Activated naive CD4-positive, alpha-beta T cell treated with anti-CD3 and anti-CD28 coated beads, Interleukin-2, amount 10 ng/mL, durations not matched to agents 7 days and 5 days (primary cell): ENCODE measurements at places on chromosomes 3 and 15.

GRCh38 chr15:101320501-101321052, 25.5 kb upstream of the SNRPA1 start:
- DNase-seq, result peak; percentile 83

DNA sequence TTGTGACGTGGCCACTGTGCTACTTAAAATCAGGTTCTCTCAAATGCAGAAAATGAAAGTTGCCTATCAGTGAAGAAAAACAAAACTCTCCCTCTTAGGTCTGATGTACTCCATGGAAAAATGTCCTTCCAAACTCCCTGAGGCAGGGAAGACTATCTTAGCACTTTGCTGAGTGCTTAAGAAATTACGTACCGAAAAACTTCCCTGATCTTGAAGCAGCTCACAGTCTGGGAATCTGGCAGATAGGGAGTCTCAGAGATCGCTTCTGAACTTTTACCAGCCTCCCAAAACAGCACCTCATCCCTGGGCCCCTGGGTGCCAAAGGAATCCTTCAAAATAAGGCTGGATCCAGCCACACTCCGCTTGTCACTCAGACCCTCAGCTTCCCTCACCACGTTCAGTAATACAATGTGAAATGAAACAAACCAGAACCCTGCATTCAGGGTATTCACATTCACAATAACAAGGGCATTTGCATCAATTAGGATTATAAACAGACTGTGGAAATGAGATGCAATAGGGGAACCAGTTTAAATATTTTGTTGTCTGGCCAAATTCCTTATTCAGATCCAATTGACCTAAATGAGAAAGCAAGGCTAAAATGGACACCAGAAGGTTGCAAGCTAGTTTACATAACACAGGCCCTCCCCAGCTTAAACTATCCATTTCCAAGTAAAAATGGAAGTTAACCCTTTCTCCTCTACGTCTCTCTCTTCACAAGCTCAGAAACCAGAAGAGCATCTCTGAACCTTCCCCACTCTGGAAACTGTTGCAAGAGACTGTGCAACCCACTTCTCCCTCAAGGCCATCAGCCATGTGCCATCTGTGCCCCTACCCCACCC, 20.9 kb downstream of the OSBPL10 start:
- no peak for DNase-seq

DNA sequence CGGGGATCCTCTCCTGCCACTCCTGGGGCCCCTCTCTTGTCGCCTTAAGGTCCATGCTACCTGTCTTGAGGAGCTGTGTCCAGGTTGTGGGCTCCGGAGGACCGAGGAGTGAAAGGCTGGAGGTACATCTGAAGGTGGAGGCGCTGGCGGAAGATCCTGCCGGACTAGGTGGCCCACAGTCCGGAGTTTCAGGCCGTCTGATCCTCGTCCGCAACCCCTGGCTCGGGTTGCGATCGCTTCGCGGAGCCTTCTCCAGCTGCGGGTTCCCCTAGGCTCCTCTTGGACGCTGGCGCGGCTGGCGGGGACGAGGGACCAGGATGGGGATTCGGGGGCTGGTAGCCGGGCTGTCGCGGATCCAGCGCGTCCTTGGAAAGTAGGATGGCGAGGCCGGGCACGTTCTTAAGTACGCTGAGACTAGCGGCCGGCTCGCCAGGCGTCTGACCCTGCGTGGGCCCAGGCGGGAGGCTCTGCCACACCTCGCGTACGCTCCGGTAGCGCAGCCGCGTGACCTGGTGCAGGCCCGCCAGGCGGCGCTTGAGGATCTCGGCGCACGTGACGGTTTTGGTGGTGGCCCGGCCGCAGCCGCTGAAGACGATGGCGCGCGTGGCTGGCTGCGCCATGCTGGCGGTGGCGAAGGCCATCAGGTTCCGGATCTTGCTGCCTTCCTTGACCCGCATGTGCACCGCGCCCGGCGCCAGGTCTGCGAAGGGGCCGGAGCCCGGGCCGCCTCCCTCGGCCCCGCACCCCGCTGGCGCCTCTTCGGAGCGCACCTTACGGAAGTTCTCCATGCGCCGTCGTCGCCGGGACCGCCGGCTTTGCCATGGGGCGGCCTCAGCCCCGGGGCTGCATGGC, 550 bp downstream of the RPP25 start:
- DNase-seq, result peak; percentile 78

GRCh38 chr15:52856286-52856685, 66.2 kb upstream of the ONECUT1 start:
- no peak for DNase-seq

DNA sequence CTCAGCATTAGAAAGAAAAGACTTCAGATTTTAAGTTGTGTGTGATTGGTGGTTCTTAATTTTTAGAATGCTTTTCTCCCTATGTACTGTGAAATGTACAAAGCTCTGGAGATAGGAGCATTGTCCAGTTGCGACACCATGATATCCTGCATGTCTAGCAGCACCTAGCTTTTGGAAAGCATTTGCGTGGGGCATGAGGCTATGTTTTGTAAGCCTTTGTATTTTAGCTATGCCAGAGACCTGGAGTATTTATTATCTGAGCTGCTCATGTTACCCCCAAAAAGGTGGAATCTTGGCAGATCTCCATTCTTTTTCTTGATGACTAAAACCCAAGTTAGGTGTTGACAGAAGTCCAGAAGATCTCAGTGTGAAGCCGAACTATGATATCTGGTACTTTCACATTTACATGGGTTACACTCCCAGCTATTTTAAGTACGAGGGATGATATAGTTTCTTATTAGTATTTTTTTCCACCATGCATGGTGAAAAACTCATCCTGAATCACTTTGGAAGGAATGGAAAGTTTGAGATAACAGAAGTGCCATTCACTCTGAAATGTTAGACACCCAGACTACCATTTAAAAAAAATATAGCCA, 126.7 kb upstream of the SAMMSON start:
- DNase-seq, result no peak

DNA sequence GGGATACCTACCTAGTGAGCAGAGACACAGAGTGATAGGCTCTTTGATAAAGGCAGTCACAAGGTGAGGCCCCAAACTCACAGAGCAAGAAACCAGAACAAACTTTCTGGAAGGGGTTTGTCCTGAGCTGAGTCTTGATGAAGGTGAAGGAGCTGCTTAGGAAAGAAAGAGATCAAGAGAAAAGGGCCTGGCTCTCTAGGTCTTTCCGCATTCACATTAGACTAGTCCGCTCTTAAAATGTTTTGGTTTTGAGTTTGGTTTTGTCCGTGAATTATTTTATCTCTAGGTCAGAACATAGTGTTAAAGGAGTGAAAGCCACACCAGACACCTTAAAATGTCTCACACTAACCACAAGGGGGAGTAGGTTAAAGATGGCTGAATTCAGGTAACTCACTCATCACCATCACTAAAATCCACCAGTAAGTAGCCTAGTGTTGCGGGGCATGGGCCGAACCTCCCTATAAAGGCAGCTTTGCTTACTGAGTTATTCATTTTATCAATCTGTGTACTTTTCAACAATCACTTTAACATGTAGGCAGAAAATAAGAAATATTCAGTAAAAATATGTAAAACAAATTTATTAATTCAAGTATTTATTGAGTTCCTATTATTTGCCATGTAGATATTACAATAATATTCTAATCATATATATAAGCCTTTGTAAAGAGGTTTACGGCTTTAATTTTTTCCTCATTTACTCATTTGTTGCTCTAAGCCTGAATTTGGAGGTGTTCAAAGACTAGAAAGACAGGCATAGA, 121.5 kb upstream of the TSC22D2 start:
- DNase-seq, result no peak

DNA sequence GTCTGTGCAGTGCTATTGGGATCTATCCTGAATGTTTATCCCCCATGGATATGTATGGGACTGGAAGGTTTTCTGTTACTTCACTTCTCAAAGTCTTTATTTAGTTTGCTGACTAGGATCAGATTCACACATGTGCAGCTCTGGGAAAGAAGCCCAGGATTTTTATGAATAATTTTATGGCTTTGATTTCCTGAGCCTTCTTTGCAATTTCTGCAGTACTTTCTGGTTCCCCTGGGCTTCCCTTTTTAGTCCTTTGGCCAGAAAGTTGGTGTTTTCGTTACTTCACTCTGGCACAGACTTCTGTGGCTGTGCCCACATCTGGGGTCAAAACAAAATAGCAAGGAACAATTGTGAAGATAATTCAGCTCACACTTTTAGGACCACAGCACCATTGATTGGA, 721.0 kb downstream of the OTOL1 start:
- no peak for DNase-seq

GRCh38 chr3:180619723-180620122, 17.8 kb downstream of the TTC14 start:
- no peak for DNase-seq

- no peak for DNase-seq
These were observed 174.6 kb downstream of the KLHL25 start for GRCh38 chr15:85619992-85620689.

DNA sequence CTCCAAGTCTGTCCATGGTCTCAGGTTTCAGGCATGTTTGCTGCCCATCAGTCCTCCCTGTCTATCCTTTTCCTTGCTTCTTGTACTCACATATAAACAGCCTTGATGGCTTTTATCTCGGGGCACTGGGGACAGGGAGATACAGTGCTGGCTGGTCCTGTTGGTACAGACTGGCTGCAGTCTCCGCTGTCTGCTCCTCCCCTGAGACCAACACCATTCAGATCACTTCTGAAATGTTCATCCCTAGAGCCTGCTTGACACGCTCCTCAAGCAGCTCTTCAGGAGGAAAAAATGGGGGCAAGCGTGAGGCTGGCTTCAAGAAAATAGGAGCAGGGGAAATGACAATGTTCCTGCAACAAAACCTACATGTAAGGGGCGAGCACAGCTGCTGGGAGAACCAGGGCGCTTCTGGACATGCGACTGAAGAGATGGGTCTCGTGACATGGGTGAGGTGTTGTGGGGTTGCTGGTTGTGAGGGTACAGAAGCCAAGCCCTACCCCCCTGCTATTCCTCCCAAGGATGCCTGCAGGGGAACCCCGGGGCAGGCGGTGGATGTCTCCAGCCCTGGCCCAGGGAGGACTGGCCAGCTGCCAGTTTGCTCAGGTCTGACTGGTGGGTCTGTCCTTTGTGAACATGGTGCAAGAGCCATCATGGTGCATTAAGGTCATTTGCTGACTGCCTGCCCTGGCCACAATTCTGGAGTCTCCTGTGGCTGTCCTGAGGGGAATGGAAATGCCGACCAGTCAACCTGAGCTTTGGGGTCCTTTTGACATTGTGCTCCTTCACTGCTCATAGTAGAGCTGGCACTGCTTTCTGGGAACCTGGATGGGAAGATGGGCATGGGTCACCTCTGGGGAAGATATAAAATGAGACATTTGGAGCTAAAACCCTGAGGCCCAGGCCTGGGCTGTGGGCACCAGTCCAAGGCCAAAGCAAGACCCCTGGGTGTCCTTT, 40.1 kb downstream of the KY start:
- DNase-seq, result no peak

- no peak for DNase-seq
These were observed 5.3 kb upstream of the NRROS start for GRCh38 chr3:196634224-196634623.

DNA sequence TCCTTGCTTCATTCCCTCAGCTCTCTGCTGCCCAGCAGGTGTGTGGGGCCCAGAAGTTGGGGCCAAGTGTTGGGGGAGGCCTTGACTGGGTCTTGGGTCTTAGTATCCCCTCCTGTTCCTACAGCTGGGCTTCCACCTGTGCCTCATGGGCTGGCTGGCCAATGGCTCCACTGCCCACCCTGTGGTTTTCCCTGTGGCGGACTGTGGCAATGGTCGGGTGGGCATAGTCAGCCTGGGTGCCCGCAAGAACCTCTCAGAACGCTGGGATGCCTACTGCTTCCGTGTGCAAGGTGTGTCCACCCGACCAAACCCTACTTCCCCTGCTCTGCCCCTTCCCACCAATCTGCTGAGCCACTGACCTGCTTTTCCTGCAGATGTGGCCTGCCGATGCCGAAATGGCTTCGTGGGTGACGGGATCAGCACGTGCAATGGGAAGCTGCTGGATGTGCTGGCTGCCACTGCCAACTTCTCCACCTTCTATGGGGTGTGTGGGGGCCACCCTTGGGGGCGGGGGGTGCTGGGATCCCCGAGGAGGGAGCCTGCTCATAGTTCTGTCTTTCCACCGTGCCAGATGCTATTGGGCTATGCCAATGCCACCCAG, 10.9 kb downstream of the NT5DC2 start:
- DNase-seq, result no peak

- DNase-seq, result no peak
These were observed 958.8 kb downstream of the IGSF11 start for GRCh38 chr3:118075873-118076272.

- no peak for DNase-seq
These were observed 11.2 kb upstream of the GTF2A2 start for GRCh38 chr15:59668556-59668955.

DNA sequence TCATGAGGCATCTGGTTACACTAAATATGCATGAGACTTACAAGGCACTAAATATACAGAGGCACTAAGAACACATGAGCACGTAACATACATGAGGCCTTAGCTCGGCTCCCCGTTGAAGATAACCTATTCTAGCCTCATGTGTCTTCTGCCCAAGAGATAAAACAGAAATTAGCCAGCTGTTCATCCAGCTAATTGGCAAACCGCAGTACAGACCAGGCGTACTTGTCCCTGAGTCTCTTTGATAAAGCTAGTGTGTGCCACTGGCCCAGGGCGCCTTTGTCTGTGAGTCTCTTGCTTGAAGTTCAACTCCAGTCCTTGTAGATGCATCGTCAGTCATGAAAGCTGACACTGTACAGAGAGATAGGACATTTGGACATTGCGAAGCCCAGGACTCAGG, 121.9 kb upstream of the SPATA12 start:
- DNase-seq, result no peak

GRCh38 chr3:113659101-113659541, 37.3 kb downstream of the USF3 start:
- no peak for DNase-seq
